Small intestine (tissue), 16 donors: ENCODE measurements at places on chromosomes 2 and 18.

DNA sequence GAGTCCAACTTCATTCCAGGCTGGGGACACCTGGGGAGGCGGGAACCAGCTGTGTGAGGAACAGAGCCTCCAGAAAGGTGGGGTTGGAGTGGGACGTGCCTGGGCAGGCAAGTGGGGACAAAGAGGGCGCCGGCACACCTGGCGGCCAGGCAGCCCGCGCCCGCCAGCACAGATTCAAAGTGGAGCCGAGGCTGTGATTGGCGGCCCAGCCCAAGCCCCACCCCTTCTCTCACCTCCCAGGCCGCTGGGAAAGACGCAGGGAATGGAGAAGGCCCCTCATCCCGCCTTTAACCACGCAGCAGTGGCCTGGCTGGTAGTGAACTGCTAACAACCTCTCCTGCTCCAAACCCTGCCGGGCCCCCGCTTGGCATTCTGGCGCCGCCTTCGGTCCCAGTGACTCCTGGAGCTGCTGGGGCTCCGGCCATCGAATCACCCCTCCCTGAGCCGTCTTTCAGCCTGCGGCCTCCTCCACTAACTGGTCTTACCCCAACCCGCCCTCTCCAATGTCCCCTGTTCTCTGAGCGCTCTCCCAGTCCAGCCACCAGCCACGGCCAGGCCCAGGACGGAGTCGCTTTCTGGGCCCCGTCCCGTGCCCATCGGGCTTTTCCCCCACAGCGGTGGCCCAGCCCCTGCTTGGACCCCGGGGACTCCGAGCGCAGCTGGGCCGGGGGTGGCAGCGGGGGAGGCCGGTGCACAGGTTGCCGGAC lies 27.9 kb upstream of the PTMA start:
- no peaks in the 10 kb centered on the region for H3K4me1 ChIP-seq
- H3K36me3 ChIP-seq = no peaks in the 10 kb centered on the region
- H3K4me3 ChIP-seq = peak overlapping the region; percentile 39
- peak overlapping the region; percentile 85 for H3K27ac ChIP-seq
- peak; percentile 82 for DNase-seq

DNA sequence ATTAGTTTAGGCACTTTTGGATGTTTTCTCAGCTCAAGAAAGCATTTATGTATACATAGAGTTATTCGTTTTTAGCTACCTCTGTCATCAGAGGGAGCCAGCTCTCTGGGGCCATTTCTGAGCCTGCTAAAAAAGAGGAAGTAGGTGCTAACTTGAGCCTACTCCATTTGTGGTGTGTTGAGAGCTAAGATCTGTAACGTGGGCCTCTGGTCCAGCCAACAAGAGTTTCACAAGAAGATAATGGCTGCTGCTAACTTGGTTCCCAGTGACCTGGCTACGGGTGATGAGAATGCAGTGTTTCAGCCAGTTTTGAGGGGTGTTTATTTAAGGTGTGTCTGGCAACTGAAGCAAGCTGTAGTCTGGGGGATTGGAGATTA lies 182.5 kb downstream of the PRKCE start:
- no peaks in the 10 kb centered on the region for H3K36me3 ChIP-seq
- no peak overlapping the region for H3K4me3 ChIP-seq
- H3K4me1 ChIP-seq = no peaks in the 10 kb centered on the region

GRCh38 chr2:144990661-144991060 lies 470.7 kb upstream of the ZEB2 start:
- H3K4me3 ChIP-seq = no peak overlapping the region
- H3K27ac ChIP-seq = no peak overlapping the region
- no peaks in the 10 kb centered on the region for H3K27me3 ChIP-seq
- no peaks in the 10 kb centered on the region for H3K36me3 ChIP-seq
- no peak for DNase-seq
- H3K4me1 ChIP-seq = no peaks in the 10 kb centered on the region

- no peak overlapping the region for H3K4me3 ChIP-seq
- H3K36me3 ChIP-seq = no peaks in the 10 kb centered on the region
- H3K27me3 ChIP-seq = no peaks in the 10 kb centered on the region
- DNase-seq = no peak
- no peak overlapping the region for H3K27ac ChIP-seq
These were observed 25.5 kb downstream of the CCDC141 start for GRCh38 chr2:179024445-179024844.

DNA sequence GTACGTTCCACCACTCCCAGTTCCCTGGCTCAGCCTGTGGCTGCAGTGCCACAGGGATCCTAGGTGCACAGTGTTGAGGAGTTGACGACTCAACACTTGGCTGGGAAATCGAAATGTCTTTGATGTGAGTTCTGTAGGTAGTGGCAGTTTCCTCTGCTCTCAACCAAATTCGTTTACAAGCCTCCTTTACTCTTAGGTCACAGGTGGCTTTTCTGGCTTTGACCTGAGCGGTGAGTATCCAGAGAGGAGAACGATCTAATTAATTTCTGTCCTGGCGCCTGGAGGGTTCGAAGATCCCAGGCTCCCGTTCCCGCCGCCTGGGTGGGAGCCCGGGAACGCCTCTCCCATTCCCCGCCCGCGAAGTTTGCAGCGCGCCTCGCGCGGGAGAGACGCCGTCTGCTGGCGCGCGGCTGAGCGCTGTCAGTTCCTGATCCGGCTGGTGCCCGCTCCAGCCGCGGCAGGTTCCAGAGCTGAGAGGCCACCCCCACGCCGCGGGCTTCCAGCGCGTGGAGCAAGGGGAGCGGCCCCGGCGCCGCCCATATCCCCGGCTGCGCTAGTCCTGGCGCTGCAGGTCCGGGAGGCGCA lies at the start of gene LAMA3:
Gene LAMA3, plus strand, starts transcription at position 423 of the 585 bp plus-strand sequence. CDS start 231 bp downstream, outside the sequence.
- H3K36me3 ChIP-seq = no peaks in the 10 kb centered on the region
- no peak within 1 kb of the TSS for H3K27ac ChIP-seq
- peaks cover 25% of the 10 kb centered on the region for H3K27me3 ChIP-seq

DNA sequence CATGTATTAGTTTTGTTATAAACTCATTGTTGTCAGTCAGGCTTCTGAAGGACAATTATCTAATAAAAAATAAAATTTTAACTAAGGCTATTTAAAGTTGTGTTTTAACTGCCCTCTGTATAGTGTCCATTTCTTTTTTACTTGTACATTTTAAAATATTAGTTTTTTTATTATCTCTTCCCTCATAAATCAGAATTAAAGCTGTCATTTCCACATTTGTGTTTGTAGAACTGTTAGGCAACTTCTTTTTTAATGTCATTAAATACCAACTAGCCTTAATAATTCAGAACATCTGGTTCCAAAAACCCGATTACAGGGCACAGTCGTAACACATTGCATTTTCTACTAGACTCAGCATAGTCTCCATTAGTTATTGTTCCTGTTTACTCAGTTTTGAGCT lies 1749.0 kb upstream of the CELF4 start:
- no peaks in the 10 kb centered on the region for H3K36me3 ChIP-seq
- no peak overlapping the region for H3K27ac ChIP-seq
- DNase-seq = no peak

- no peaks in the 10 kb centered on the region for H3K27me3 ChIP-seq
- no peak for DNase-seq
- peaks cover 8% of the 10 kb centered on the region for H3K4me1 ChIP-seq
- H3K4me3 ChIP-seq = no peak overlapping the region
- H3K36me3 ChIP-seq = no peaks in the 10 kb centered on the region
These were observed 102.9 kb downstream of the ALPK2 start for GRCh38 chr18:58525928-58526424.

GRCh38 chr18:63834471-63835113 lies 52.9 kb upstream of the SERPINB2 start:
- no peak overlapping the region for H3K27ac ChIP-seq
- no peak overlapping the region for H3K4me3 ChIP-seq
- no peak for DNase-seq
- no peaks in the 10 kb centered on the region for H3K36me3 ChIP-seq
- no peaks in the 10 kb centered on the region for H3K4me1 ChIP-seq
- H3K27me3 ChIP-seq = no peaks in the 10 kb centered on the region

GRCh38 chr2:186919296-186919695 lies 70.3 kb upstream of the ZSWIM2 start:
- H3K27me3 ChIP-seq = no peaks in the 10 kb centered on the region
- H3K4me1 ChIP-seq = no peaks in the 10 kb centered on the region
- H3K36me3 ChIP-seq = no peaks in the 10 kb centered on the region
- no peak overlapping the region for H3K4me3 ChIP-seq
